ENCODE measurements at places on chromosomes 11 and 22. TPM values are rescaled to one million over a fixed set of nuclear protein-coding genes. Genes with fewer than 3 reads are reported as not detected.

DNA sequence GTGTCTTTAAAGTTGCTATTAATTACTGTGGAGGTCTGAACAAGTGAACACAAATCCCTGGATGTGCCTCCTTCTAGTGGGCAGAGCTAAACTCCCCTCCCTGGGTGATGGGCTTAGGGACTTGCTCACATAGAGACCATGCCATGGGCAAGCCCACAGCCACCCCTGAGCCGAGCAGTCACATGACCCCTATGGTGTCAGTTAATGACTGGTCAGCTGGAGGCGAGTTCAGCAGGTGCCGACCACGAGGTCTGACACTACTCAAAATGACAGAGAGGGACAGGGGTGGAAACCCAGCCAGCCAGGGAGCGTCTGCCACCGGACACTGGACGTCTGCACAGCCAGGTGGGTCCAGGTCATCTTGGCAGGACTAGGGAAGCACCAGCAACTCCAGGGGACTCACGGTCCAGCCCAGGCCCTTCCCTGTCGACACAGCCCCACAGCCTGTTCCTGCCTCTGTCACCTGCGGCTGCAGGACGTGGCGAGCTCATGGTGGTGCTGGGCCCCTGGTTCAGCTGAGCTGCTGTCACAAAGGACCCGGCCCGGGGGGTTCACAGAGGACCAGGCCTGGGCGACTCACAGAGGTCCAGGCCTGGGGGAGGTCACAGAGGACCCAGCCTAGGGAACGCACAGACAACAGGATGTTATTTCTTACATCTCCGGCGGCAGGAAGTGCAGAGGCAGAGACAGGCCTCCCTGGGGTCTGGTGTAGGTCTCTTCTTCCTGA lies 135.0 kb downstream of the BRD1 start:
- no peak for DNase-seq

- DNase-seq: no peak
Observed at GRCh38 chr11:100434821-100435641, 252.1 kb upstream of the ARHGAP42 start.

GRCh38 chr11:44519989-44520737 lies 45.3 kb upstream of the CD82 start:
- DNase-seq: no peak

GRCh38 chr22:34198976-34199375 lies 278.7 kb upstream of the LARGE1 start:
- DNase-seq: no peak

GRCh38 chr11:27207025-27207650 lies 155.9 kb downstream of the CCDC34 start:
- no peak for DNase-seq

The LTO1 gene
- total RNA-seq: 34.0 TPM

DNA sequence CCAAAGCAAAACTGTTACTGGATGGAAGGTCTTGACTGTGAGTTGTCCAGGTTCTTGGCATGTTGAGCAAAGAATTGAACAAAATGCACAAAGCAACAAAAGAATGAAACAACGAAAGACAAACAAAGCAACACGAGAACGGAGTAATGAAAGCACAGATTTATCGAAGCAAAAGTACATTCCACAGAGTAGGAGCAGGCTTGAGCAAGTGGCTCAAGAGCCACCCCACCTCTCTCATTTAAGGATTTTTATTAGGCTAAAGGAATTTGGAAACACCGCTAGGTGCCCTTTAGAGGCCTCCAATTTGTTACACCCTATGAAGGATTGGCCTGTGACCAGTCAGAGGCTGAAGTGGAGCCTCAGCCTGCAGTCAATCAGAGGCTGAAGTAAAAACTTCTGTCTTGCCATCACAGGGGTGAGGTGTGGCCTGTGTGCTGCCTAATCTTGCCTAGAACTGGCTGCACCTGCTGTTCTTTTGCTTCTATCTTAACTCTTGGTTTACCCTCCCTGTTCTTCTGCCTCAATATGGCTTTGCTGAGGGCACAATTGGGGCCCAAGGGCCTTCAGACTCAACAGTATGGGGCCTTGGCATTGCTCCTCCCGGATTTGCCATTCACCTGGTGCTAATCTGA lies 59.4 kb upstream of the FTH1 start:
- DNase-seq: no peak

The BATF2 gene
- 0.10 TPM for total RNA-seq
